ENCODE measurements at places on chromosomes 6 and 20.

- DNase-seq: no peak
Observed at GRCh38 chr6:56368491-56368890, 121.1 kb upstream of the COL21A1 start.

DNA sequence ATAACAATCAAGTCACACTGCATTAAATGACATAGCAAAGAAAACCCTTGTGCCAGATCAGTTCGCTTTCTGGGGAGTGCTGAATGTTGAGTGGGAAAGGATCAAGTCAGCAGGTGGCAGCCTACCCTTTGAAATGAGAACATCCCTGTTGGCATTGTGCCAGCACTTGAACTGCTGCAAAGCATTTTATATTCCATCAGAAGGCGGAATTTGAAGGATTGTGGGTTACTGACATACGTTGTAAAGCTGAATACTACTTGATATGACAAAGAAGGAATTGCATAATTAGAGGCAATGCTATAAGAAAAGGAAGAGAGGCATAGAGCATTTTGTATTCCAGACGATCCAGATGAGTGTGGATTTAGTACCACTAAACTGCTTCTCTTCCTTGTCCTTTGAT is 26.5 kb downstream of the BCKDHB start:
- DNase-seq: peak; percentile 50

GRCh38 chr20:19944772-19945459 is 72.2 kb upstream of the NAA20 start:
- peak; percentile 20 for DNase-seq

- DNase-seq: no peak
Observed at GRCh38 chr6:150539568-150539967, 60.1 kb upstream of the PLEKHG1 start.

DNA sequence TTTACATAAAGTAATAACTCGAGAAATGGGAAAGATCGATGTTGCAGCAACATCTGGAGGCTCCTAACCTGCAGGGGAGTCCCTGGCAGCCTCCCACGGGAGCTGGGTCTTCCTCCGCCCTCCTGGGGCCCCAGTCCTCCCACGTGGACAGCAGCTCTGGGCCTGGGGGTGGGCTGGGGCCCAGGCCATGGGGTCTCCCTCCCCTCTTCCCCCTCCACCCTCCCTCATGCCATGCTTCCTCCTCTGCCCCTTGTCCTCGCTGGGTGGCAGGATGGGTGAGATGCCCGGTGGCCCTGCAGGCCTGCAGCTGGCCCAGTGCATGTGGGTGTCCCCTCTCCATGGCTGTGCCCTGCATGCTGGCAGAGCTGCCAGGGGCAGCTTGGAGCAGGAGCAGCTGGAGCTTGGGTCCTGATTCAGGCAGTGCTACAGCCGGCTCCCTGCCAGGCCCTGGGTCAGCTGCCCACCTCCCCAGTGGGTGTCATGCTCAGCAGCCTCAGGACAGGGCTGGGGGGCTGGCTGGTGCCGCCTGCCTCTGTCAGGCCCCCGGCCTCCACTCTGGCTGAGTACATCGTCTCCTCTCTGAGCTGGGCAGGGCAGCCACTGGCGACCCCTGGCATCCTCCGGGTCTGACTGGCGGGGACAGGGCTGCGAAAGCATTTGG is 48.9 kb upstream of the BHLHE23 start:
- no peak for DNase-seq

DNA sequence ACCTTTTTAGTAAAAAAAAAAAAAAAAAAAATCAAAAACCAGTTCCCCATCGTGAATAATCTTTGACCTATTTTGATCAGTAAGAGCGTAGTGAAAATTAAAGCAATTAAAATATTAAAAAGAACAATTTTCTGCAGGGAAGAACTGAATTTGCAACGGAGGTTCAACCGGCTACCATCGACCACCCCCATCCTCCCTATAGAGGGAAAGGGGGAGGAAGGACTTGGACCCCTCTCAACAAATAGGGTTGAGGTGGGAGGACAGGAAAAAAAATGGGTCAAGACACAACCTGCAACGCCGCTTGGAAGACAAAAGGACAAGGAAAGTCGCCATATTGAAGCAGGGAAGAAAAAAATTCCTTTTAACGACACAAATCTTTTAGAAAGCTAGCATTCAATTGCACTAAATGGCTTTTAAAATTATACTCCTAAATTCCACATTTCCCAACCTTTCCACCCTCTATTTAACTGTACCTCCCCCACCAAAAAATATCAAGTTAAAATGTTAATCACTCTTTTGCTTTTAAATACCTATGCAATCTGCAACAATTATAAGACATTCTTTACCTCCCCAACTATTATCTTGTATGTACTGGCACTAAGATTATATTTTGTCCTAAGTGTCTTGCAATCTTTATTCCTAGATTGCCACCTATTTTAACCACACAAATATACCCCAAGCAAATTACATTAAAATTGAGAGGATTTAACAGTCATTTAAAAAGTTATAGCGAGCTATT is 1.7 kb downstream of the PPP1R10 start:
- DNase-seq: no peak

DNA sequence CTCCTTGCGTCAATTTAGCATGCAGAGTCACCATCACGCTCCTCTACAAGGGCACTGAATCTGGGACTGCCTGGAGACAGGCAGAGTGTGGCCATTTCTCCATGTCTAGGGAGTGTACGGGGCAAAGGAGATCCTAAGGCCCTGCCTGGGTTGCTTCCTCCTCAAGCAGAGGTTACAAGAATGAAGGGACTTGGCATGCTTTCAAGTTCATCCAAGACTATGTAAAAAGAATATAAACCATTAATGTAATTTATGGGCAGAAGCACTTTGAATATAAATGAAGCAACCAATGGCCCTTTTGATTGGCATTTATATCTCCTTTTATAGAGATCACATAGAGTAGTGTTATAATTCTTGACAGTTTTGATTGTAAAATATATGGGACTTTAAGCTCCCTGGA is 137.5 kb downstream of the BTBD3 start:
- no peak for DNase-seq

DNA sequence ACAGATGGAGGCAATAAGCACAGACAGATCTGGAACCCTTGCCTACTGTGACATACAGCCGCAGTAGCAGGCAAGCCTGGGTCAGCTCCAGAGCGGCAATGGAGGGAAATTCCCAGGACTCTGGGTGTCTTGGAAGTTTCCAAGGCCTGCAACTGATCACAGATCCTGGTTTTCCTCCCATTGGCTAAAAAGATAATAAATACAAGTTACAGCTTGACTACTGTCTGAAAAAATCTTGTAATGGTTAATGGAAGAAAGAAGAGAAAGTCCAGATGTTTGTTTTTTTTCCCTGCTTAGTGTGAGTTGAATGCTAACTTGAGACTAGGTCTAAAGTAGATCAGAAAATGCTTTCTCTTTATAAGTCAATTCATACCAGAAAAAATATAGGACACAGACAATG is 307.6 kb downstream of the ALDH8A1 start:
- DNase-seq: no peak

GRCh38 chr6:27053738-27054137 is 193.8 kb upstream of the PRSS16 start:
- DNase-seq: no peak

GRCh38 chr20:37878835-37879599 is 23.9 kb upstream of the VSTM2L start:
- no peak for DNase-seq

DNA sequence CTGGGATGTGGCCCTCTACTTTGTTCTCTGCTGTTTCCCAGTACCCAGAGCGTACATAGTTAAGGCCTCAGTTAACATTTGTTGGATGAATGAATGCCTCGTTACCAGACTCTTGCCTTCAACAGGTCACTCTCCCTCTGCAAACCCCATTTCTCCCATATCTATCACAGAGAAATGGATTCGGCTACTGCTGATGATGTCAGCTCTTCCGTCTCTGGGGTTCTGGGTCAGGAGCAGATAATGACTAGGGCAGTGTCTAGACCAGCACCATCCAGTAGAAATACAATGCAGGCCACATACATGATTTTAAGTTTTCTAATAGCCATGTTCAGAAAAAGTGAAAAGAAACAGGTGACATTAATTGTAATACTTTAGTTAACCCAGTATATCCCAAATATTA is 47.9 kb downstream of the TOX2 start:
- DNase-seq: no peak

GRCh38 chr20:17790296-17790695 is 90.5 kb downstream of the BANF2 start:
- DNase-seq: no peak

DNA sequence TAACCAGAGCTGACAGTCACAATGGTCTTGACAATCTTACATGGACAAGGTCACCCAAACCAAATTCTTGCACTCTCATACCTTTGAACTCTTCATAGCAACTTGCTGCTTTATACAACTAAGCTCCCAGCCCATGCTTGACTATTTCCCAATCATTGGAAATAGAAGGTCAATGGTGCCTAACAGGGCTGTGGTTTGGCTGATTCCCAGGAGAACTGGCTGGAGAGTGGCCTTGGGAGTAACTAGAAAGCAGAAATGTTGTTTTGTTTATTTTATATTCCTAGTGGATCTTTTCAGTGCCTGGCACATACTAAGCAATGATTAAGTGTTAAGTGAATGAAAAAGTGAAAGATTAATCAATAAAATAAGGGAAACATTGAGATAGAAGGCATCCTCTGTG is 3.0 kb downstream of the SPINT4 start:
- no peak for DNase-seq

GRCh38 chr6:157741948-157742556 is 81.0 kb upstream of the SNX9 start:
- no peak for DNase-seq

- peak; percentile 63 for DNase-seq
Observed at GRCh38 chr6:90790696-90791095, 203.8 kb upstream of the MAP3K7 start.

DNA sequence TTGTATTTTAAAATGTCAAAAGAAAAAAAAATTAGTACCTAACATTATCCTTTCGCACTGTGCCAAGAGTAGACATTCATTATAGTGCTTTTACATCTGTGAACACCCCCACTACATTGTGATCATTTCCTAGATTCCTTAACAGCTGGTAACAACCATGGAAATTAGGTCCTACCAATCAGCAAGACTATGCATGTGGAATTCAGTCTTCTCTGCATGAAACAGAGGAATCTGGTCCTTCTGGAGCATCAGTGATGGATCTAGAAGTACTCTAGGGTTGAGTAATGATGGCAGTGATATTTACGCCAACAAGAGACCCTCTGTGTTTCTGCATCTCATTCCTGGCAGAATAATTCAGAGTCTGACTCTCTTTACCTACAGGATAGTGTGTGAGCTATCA is 9.4 kb downstream of the OR12D1 start:
- no peak for DNase-seq
